ENCODE measurements at places on chromosomes 3 and 15. TPM values are rescaled to one million over a fixed set of nuclear protein-coding genes. Genes with fewer than 3 reads are reported as not detected.

The CDHR4 gene
- total RNA-seq: not detected

The PDZRN3 gene
- total RNA-seq: 0.17 TPM

The CYFIP1 gene
- total RNA-seq: 143 TPM

The C3orf52 gene
- total RNA-seq: 14.3 TPM

The KBTBD13 gene
- total RNA-seq: not detected

The CLRN1 gene
- not detected for total RNA-seq

DNA sequence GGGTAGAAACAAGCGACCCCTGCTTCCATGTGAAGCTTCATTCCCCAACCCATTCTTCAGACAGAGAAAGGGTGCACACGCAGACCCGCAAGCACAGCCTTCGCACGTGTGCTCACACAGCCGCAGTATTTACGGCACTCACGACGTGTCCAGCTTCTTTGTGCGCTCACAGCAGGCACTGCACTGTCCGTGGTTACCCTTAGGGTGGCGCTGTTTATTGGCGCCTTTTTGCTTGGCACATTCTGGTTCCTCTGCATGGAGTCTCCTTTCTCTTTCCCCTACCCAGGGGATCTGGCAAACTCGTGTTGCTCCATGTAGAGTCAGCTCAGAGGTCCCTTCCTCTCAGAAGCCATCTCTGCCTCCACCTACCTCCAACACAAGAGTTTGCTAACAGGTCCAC lies 115.1 kb downstream of the SLCO3A1 start:
- H3K4me1 ChIP-seq: peaks cover 12% of the 10 kb centered on the region
- H3K27me3 ChIP-seq: no peaks in the 10 kb centered on the region
- DNase-seq: no peak
- H3K36me3 ChIP-seq: no peaks in the 10 kb centered on the region

- H3K27ac ChIP-seq: no peak overlapping the region
- no peaks in the 10 kb centered on the region for H3K27me3 ChIP-seq
- H3K4me3 ChIP-seq: no peak overlapping the region
- no peaks in the 10 kb centered on the region for H3K36me3 ChIP-seq
- no peak for DNase-seq
Observed at GRCh38 chr3:131036986-131037385, 10.3 kb downstream of the NEK11 start.

DNA sequence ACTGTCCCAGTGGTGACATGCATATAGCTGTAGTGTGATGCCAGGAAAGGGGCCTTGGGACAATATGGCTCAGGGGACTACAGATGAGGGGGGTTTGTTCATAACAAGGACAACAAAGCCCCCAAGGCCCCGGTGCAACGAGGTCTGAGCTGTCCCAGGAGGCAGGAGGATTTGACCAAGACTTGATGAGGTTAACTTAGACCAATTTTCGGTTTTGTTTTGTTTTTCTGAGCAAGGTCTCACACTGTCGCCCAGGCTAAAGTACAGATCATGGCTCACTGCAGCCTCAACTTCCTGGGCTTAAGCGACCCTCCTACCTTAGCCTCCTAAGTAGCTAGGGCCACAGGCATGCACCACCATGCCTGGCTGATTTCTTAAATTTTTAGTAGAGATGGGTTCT lies 23.8 kb downstream of the EFCAB12 start:
- no peak for DNase-seq
- H3K27me3 ChIP-seq: no peaks in the 10 kb centered on the region
- no peak overlapping the region for H3K27ac ChIP-seq
- H3K4me3 ChIP-seq: no peak overlapping the region
- H3K36me3 ChIP-seq: no peaks in the 10 kb centered on the region
- H3K4me1 ChIP-seq: no peaks in the 10 kb centered on the region

DNA sequence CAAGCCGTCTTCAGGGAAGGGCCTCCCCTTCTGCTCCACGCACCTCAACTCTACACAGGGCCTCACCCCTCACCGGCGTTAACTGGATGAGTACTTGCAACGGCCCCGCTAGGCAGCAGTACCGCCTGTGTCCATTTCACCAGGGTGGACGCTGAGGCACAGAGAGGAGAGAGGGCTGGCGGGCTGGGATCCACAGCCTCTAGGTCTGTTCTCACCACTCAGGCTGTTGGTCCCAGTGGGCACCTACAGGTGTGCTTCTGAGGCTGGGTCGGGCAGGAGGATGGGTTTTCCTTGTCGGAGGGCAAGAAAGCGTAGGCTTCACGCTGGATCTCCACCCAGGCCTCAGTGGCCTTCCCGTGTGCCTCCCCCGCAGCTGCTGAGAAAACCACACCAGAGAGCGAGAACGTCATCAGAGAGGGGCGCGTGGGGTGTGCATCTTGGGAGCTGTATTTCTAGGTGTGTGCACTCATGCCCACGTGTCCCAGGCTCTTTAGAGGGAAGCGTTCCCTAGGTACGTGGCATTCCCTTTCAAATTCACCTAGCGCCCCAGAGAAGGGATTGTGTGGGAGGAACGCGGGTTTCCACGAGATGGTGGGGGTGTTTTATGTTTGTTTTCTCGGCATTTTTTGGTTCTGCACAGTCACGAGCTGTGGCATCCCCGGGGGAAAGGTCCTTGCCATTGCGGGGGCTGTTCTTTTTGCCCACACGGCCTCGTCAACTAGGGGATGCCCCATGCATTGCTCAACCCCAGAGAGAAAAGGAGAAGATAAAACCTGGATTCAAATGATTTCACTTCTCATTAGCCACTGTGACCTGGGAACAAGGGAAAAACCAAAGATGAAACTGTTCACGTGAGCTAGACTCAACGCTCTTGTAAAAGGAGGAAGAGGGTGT lies 67.7 kb downstream of the MGLL start:
- H3K36me3 ChIP-seq: no peaks in the 10 kb centered on the region
- no peak overlapping the region for H3K27ac ChIP-seq
- no peak overlapping the region for H3K4me3 ChIP-seq
- H3K27me3 ChIP-seq: no peaks in the 10 kb centered on the region

GRCh38 chr15:29270976-29271375 lies 1.4 kb upstream of the NSMCE3 start:
- no peak overlapping the region for H3K4me3 ChIP-seq
- no peaks in the 10 kb centered on the region for H3K36me3 ChIP-seq
- H3K27ac ChIP-seq: no peak overlapping the region
- DNase-seq: no peak
- peaks cover 13% of the 10 kb centered on the region for H3K4me1 ChIP-seq

The DYNLT2B gene
- 9.7 TPM for total RNA-seq

The CPNE9 gene
- 0.98 TPM for total RNA-seq

- H3K4me1 ChIP-seq: no peaks in the 10 kb centered on the region
- H3K4me3 ChIP-seq: no peak overlapping the region
- H3K36me3 ChIP-seq: no peaks in the 10 kb centered on the region
- no peak for DNase-seq
Observed at GRCh38 chr3:108271626-108272025, 24.7 kb upstream of the HHLA2 start.

The CLDN18 gene
- 0.17 TPM for total RNA-seq

DNA sequence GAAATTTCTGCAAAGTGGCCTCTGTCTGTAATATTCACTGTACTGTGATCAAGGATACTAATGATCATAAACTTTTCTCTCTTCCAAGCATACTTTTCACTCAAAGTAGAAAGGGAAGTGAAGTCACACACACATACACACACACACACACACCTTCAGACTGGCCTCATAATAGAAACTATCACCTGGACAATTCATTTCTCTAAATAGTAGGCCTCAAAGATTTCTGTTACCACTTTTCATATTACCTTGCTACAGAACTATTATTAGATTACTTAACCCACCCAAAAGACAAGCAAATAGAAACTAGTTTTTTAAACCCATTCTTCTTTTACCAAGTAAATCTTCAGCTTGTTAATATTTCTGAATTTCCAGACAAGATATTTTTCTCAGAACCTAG lies 12.2 kb downstream of the CPB1 start:
- H3K4me3 ChIP-seq: no peak overlapping the region
- H3K27me3 ChIP-seq: no peaks in the 10 kb centered on the region
- H3K27ac ChIP-seq: no peak overlapping the region
- DNase-seq: no peak
- H3K4me1 ChIP-seq: no peaks in the 10 kb centered on the region

The CYP1A2 gene
- total RNA-seq: not detected

The GALK2 gene
- total RNA-seq: 18.7 TPM

GRCh38 chr3:12461097-12461649 lies 23.1 kb upstream of the TSEN2 start:
- peaks cover 18% of the 10 kb centered on the region for H3K4me1 ChIP-seq
- no peak overlapping the region for H3K4me3 ChIP-seq
- no peaks in the 10 kb centered on the region for H3K36me3 ChIP-seq
- no peaks in the 10 kb centered on the region for H3K27me3 ChIP-seq

The NEK10 gene
- 1.2 TPM for total RNA-seq

DNA sequence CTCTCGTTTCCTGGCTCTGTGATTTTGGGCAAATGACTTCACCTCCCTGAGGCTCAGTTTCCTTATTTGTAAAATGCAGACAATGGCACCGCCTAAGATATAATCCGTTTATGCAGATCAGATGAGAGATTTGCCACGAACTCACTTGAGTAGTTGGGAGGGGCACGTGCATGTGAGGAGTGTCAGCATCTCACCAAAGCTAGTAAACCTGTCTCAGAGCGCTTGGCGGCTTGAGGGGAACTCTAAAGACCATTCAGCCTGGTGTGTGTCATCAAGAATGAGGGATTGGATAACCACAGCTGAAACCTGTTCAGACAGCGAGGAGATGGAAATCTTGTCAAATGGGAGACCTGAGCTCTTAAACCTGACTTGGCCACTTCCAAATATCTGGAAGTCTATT lies 48.7 kb downstream of the BDH1 start:
- DNase-seq: no peak
- H3K36me3 ChIP-seq: 0 out of 2 replicates have a peak, but pooled peaks cover 7% of the 10 kb centered on the region
- H3K4me1 ChIP-seq: peaks cover 9% of the 10 kb centered on the region
- H3K27me3 ChIP-seq: no peaks in the 10 kb centered on the region
- no peak overlapping the region for H3K27ac ChIP-seq

The GOLGA8H gene
- total RNA-seq: 0.79 TPM

GRCh38 chr3:31953636-31954035 lies 27.4 kb downstream of the OSBPL10 start:
- DNase-seq: no peak
- H3K27ac ChIP-seq: no peak overlapping the region
- no peaks in the 10 kb centered on the region for H3K4me1 ChIP-seq

DNA sequence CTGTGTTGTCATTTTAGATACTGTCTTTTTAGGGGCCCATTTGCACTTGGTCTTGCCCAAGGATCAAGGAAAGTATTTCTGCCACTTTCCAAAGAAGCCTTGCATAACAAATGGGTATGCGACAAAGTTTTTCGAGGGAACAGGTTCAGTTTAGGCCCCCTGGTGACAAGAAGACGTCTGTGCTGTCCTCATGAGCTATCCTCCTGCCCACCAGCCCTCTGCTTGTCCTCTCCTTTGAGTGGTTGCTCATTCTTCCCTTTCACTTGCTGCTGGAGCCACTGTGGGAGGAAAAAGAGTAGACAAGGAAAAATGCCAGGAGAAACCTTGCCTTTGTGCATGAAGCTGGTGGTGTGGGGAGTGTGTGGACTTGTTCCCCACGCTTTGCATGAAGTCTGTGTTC lies 171.9 kb downstream of the CACNA2D3 start:
- peaks cover 33% of the 10 kb centered on the region for H3K27me3 ChIP-seq
- no peak overlapping the region for H3K27ac ChIP-seq
- H3K4me3 ChIP-seq: no peak overlapping the region
- H3K36me3 ChIP-seq: no peaks in the 10 kb centered on the region

The ANKRD34C gene
- total RNA-seq: not detected

The PPP1R14D gene
- total RNA-seq: not detected
